CD4-positive, alpha-beta T cell (primary cell): ENCODE measurements at places on chromosomes 6 and 20.
A peak's percentile ranks its signal among the peaks of the same experiment; 100 is the strongest.

DNA sequence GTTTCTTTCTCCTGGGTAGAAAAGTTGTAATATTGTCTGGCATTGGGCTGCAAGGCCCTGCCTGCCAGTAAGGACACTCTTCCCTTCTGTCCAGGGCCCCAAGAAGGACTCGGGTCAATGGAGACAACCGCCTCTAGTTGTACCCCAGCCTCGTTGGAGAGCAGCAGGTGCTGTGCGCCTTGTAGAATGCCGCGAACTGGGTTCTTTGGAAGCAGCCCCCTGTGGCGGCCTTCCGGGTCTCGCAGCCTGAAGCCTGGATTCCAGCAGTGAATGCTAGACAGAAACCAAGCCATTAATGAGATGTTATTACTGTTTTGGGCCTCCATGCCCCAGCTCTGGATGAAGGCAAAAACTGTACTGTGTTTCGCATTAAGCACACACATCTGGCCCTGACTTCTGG is 37.0 kb downstream of the PLCG1 start:
- no peaks in the 10 kb centered on the region for H3K27me3 ChIP-seq
- H3K4me3 ChIP-seq: no peak overlapping the region
- no peak overlapping the region for H3K27ac ChIP-seq

DNA sequence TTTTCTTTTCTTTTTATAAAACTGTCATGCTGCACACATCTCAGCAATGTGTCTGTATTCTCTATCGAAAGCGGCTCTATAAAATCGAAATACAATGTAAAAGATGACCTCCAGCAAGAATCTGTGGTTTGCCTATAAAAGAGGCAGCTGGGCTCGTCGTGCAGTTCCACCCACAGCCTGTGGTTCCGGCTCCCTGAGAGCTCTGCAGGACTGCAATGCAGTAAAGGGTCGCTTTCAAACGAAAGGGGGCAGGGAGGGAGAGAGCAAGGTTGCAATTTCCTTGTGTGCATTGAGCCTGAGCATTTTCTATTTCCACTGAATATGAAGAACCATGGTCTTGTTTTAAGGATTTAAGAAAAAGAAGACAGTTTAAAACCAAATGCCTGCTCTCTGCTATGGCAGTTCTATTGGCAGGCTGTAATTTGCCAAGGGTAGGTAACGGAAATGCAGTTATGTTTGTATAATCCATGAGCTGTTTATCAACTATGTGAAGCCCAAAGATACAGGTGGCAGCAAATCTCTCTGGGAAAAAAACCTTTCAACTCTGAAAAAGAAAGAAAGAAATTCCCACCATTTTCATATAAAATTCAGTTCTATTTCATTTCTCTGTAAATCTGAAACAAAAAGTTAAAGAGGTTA is 236.5 kb downstream of the HACE1 start:
- H3K27ac ChIP-seq: no peak overlapping the region
- no peaks in the 10 kb centered on the region for H3K4me1 ChIP-seq
- peak; percentile 1 for DNase-seq
- no peaks in the 10 kb centered on the region for H3K36me3 ChIP-seq

- peaks cover 2% of the 10 kb centered on the region for H3K27me3 ChIP-seq
- no peaks in the 10 kb centered on the region for H3K36me3 ChIP-seq
- no peak overlapping the region for H3K4me3 ChIP-seq
- no peaks in the 10 kb centered on the region for H3K4me1 ChIP-seq
- no peak overlapping the region for H3K27ac ChIP-seq
- no peak for DNase-seq
Observed at GRCh38 chr6:168671863-168672546, 231.0 kb downstream of the SMOC2 start.

DNA sequence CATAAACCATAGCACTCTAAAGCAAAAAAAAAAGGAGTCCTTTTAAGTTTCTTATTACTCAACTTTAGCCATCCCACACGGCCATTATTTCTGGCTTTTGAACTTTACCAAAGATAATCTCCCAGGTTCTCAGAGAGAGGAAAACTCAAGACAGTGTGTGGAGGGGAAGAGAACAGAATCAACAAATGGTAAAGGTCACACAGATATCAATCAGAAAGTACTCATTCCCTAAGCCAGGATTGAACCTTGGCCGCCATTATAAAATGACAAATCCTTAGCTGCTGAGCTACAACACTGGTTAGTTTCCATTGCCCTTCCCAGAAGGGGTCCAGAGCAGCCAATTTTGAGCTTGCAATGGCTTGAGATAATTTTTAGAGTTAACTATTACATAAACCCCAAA is 10.1 kb upstream of the TRIM38 start:
- H3K4me3 ChIP-seq: no peak overlapping the region
- no peak for DNase-seq
- H3K4me1 ChIP-seq: no peaks in the 10 kb centered on the region
- no peak overlapping the region for H3K27ac ChIP-seq

DNA sequence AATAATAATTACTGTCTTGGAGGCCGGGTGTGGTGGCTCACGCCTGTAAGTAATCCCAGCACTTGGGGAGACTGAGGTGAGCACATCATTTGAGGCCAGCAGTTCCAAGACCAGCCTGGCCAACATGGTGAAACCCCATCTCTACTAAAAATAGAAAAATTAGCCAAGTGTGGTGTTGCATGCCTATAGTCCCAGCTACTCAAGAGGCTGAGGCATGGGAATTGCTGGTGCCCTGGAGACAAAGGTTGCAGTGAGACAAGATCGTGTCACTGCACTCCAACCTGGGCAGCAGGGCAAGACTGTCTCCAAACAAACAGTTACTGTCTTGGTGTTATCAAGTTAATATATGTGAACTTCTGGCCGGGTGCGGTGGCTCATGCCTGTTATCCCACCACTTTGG is 4.9 kb downstream of the RRP36 start:
- H3K36me3 ChIP-seq: peaks cover 57% of the 10 kb centered on the region
- peaks cover 31% of the 10 kb centered on the region for H3K4me1 ChIP-seq
- H3K27me3 ChIP-seq: no peaks in the 10 kb centered on the region
- H3K4me3 ChIP-seq: no peak overlapping the region
- no peak for DNase-seq

DNA sequence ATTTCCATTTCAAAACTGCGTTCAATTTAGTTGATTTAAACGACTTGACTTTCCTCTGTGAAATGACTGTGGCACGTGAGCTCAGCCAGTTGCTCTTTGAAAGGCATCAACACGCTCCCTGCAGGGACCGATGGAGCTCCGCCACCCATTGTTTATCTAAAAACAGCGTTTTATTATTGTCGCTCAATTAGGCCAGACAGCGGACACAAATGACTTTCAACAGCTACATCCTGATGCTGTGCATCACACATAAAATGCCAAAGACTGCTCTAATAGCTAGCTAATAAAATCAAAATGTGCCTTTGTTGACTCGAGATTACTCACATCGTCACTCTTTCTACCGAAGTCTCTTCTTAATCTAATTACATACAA is 332.5 kb downstream of the CD83 start:
- peaks cover 48% of the 10 kb centered on the region for H3K4me1 ChIP-seq
- no peaks in the 10 kb centered on the region for H3K27me3 ChIP-seq
- no peaks in the 10 kb centered on the region for H3K36me3 ChIP-seq
- no peak overlapping the region for H3K27ac ChIP-seq
- H3K4me3 ChIP-seq: no peak overlapping the region
- DNase-seq: no peak

DNA sequence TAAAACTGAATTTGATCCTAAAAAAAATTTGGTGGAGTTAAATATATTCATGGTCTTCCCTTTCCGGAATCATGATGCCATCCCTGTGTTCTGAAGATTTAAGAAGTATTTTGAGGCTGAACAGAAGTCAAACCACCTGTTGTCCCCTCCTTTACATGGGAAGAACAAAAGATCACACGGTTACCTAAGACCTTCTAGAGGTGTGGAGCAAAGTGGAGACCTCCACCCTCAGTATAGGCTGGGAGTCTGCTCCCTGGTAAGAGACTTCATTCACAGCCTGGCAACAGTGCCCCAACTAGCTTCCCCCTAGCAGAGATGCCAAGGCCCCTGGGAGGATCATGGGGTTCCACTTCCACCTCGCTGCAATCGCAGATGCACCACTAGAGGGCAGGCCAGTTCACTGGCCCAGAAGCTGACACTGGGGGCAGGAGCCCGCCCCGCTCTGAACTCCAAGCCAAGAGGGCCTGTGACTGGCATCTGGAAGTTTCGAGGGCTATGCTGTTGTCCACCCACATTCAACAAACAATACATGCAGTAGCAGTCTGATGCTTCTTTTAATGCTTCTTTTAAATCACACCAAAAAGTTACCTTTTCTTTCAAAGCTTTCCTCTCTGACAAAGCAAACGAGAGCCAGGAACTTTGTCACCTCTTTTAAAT is 19.5 kb upstream of the UBE2J1 start:
- peak; percentile 65 for DNase-seq
- H3K27me3 ChIP-seq: no peaks in the 10 kb centered on the region
- H3K27ac ChIP-seq: peak overlapping the region; percentile 32
- no peaks in the 10 kb centered on the region for H3K36me3 ChIP-seq
- H3K4me1 ChIP-seq: peaks cover 17% of the 10 kb centered on the region

DNA sequence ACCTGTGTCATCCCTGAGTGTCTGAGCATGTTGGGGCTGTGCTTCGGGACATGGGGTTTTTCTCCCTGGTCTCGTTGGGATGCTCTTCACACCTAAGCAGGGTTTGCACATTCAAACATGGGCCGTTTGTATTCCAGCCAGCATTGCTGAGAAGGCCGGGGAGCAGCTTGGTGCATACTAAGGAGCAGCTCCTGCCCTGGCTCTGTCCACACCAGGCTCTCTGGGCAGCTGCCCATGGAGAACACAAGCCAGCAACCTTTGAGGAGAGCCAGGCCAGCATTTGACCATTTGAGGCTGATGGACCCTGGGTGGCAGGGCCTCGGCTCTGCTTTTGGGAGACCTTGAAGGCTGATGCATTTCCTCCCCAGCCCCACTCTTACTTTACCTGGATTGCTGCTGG is 92.1 kb downstream of the PHACTR3 start:
- H3K4me1 ChIP-seq: no peaks in the 10 kb centered on the region
- no peak overlapping the region for H3K27ac ChIP-seq
- H3K4me3 ChIP-seq: no peak overlapping the region
- H3K36me3 ChIP-seq: no peaks in the 10 kb centered on the region

DNA sequence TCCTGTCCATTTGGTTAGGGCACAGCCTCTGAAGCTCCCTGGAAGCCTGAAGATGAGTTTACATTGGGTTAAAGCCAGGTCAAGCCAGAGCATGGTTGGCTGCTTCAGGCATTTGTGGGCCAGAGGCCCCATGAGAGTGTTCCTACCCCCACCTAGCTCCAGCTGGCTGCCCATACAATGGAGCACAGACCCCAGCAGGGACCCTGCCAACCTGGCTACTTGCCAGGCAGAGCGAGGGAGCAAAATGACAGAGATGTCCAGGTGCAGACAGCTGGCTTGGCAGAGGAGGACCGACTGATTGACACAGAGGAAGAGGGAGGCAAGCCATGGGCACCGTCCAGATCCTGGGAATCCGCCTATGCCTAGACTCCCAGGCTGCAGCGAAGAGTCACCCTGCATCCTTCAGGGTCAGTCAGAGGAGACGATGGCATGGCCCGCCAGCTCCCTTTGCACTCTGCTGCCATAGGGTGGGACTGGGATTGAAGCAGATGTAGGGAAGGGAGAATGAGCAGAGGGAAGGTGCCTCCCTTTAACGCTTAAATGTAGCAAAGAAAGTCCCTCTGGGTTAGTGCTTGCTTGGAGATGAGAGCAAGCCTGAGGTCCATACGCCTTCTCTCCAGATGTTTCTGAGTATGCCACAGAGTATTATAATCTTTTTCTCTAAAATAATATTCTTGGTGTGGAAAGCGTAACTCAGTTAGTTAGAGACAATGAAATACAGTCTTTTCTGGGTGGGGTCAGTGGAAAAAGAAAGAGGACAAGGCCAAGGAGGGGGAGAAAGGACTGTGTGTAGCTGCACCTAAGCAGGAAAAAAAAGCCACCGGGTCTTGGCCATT is 77.6 kb upstream of the FYN start:
- no peaks in the 10 kb centered on the region for H3K27me3 ChIP-seq
- H3K4me1 ChIP-seq: no peaks in the 10 kb centered on the region
- no peak overlapping the region for H3K4me3 ChIP-seq

DNA sequence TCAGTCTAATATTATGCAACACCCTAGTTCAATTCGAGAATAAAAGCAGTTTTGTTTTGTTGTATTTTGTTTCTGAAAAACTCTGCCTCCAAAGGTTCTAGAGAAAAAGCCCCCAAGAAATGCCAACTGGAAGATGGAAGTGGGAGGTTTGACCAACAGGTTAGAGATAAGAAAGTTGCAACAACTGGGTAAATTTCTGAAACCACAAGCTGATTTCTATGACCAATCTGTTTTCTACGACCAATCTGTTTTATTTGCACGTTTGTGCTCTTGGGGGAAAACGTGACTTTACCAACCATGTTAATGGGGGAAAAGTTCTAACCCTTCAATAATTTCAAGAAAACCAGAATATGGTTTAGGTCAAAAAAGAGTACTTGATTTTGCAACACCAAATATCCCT is 173.2 kb downstream of the PDE7B start:
- H3K4me3 ChIP-seq: no peak overlapping the region
- H3K36me3 ChIP-seq: no peaks in the 10 kb centered on the region
- no peak for DNase-seq
- H3K4me1 ChIP-seq: no peaks in the 10 kb centered on the region

GRCh38 chr6:98830146-98830545 is 4.2 kb upstream of the POU3F2 start:
- H3K27me3 ChIP-seq: peaks cover 88% of the 10 kb centered on the region
- no peaks in the 10 kb centered on the region for H3K36me3 ChIP-seq
- peaks cover 64% of the 10 kb centered on the region for H3K4me1 ChIP-seq
- DNase-seq: no peak
- no peak overlapping the region for H3K27ac ChIP-seq

- H3K27ac ChIP-seq: no peak overlapping the region
- H3K27me3 ChIP-seq: no peaks in the 10 kb centered on the region
- no peaks in the 10 kb centered on the region for H3K4me1 ChIP-seq
- H3K4me3 ChIP-seq: no peak overlapping the region
Observed at GRCh38 chr6:32752580-32752979, 10.8 kb downstream of the HLA-DQB2 start.

DNA sequence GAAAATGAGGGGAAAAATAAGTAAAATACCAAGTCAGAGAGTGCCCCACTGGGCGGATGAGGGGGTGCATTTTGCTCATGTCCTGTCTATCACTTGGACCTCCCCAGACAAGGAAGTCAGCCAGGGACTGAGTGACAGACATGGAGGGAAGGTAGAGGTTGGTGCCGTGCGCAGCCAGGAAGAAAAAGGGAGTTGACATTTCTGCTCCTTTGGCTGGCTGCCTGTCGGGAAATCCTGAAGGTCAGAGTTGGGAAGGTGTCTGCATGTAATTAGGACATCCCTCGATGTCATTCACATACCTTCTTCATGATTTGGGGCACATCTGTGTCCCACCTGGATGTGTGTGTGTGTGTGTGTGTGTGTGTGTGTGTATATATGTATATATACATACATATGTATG is 8.9 kb downstream of the GUCA1A start:
- H3K4me3 ChIP-seq: no peak overlapping the region
- no peak overlapping the region for H3K27ac ChIP-seq
- peaks cover 8% of the 10 kb centered on the region for H3K4me1 ChIP-seq
- H3K36me3 ChIP-seq: no peaks in the 10 kb centered on the region
- H3K27me3 ChIP-seq: no peaks in the 10 kb centered on the region
